Stimulated activated CD8-positive, alpha-beta memory T cell treated with anti-CD3 and anti-CD28 coated beads, Interleukin-4, amount 100 ng/mL, for 24 hours (primary cell): ENCODE measurements at places on chromosomes 3 and 15.

GRCh38 chr3:39467394-39468107 lies at the start of gene MOBP:
Gene MOBP, plus strand, starts transcription at chr3:39467680. Its CDS starts 34,390 bp downstream, at chr3:39502070.
- DNase-seq, result no peak

DNA sequence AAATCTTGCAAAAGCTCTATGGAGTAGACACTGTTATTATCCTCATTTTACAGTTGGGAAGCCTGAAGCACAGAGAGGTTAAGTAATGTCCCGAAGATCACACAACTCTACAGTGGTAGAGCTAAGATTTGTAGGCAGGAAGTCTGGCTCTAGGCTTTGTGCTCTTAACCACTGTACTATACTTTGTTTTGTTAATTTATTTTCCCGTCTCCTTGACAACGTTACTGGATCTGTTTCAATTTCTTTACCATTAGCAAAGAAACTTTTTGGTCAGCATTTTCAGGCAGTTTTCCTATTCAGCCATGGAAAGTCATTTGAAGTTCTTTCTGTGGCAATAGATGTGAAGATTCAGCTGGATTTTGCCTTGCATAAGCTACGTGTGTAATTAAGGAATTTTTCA lies 51.7 kb downstream of the OTOL1 start:
- no peak for DNase-seq

- no peak for DNase-seq
These were observed 92.9 kb downstream of the NCEH1 start for GRCh38 chr3:172617976-172618375.

GRCh38 chr3:99145031-99145430 lies 243.5 kb upstream of the DCBLD2 start:
- DNase-seq, result no peak

DNA sequence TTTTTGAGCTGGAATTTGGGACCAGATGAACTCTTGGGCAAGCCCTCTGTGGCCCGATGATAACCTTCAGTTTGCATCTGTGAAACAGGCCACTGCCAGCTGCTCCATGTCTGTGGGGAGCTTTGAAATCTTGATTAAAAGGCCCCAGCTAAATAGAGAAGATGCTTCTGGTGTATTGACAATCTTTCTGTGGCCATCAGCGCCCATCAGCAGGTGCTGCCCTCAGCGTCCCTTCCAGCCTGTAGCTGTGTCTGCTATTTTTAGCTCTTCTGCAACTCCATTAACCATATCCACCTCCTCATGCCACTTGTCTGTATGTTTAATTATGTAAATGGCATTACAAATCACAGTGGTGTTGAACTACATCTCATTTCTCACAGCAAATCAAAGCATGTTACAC lies 54.0 kb downstream of the CHCHD6 start:
- DNase-seq, result no peak

GRCh38 chr15:90382320-90382719 lies 5.7 kb upstream of the IQGAP1 start:
- DNase-seq, result no peak

DNA sequence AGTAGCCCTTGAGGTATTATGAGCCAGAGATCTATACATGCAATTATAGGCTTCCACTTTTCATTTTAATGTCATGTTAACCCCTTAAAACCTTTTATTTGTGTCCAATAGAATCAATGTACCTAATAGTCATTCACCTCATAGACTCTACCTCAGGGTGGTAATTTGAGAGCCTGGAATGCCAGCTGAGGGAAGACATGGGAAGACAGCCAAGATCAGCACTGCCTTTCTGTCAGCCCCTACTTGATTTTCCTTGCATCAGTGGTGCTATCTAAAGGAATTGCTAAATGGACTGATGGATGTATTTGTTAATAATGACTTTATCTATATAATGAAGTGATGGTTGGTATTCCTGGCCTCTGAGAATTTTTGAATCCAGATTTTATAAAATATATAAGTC lies 113.3 kb upstream of the GBE1 start:
- DNase-seq, result no peak

DNA sequence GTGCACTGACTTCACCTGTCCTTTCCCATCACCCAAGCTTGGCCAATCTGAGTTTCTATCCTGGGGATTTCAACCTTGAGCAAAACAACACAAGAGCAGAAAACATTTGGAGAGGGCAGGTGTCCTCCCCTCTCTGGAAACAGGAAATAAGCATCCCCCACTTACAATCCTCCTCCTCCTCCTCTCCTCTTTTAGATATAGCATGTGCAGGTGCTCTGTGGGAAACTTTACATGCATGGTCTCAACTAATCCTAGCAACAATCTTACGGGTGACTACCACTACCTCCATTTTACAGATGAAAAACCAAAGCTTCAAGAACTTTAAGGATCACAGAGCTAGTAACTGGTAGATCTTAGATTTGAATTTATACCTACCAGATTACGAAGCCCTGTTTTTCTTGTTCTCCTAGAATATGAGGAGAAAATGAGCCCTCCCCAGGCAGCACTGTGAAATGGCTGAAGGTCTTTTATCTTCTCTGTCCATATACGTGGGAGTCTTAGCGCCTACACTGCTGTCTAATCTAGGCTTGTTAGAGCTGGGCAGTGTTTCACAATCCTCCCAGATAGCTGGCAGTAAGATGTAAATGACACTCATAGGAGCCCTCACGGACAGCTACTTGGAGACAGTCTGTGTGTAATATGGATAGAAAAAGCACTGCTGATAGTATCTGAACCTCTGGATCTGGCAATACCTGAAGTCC lies 301.2 kb upstream of the PROK2 start:
- no peak for DNase-seq

GRCh38 chr15:100335335-100335999 lies 6.3 kb downstream of the ADAMTS17 start:
- DNase-seq, result no peak

- DNase-seq, result no peak
These were observed 449.4 kb upstream of the PROK2 start for GRCh38 chr3:72234391-72234790.

DNA sequence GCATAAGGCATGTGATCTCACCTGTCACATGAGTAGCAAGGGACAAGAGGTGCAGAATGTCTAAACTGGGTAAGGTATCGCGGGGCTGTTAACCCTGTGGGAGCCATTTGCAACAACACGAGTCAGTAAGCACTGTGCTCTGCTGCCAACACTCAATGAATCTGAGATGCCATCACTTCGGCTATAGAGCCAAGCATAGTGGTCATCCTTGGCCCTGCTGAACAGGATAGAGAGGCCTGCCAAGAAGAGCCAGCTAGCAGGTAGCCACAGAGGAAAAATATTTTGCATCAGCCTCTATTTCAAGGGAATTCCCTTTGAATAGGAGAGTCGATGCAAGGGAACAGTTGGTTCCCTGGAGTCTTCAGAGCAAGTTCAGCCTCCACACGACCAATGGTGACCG lies 137.8 kb downstream of the NTRK3 start:
- DNase-seq, result no peak

DNA sequence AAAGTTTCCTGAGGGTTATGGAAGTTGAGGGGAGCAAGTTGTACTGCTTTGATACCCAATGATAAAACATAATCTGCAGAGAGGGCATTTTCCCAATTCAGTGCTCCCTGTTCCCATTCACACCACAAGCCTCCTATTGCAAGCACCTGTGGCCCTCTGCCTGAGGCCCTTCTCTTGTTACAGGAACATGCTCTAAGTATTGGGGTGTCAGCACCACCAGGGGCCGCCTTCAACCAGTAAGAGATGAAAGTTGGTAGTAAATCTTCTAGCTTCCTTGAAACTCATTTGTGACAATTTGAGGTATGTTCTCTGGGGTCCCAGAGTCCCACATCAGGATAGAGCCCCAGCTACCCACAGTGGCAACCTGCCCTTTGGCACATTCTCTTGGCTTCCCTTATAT lies 265.4 kb upstream of the ARHGEF26 start:
- DNase-seq, result no peak

DNA sequence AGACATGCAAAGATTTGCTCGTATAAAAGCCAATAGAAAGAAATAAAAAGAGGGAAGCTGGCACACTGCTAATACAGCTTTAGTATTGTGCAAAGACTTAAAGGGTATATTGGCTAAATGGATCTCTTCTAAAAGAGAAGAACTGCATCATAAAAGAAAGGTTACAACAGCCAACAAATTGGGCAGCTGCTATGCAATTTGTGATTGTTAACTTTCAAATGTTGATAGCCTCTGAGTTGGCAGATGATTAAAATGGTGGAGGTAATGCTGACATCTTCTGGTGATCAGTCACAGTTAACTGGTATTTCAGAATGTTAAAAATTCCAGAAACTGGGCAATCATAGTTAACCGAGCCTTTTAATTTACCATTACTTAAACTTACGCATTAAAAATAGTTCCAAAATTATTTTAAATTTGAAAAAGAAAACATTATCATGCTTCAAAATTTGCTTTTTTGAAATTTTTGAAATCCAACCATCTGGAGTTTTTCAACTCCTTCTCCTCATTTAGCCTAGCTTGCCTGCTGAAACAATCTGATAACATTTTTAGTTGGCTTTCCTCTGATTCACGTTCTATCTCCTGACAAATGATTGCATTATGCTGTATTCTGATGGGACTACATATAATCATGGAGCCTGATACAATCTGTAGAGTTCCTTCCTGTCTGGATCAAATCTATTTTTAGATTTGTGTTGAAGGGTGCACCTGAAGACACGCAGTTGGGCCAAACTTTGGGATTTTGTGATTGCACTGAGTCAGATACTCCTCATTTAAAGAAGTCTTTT lies 144.0 kb upstream of the PDZRN3 start:
- no peak for DNase-seq

DNA sequence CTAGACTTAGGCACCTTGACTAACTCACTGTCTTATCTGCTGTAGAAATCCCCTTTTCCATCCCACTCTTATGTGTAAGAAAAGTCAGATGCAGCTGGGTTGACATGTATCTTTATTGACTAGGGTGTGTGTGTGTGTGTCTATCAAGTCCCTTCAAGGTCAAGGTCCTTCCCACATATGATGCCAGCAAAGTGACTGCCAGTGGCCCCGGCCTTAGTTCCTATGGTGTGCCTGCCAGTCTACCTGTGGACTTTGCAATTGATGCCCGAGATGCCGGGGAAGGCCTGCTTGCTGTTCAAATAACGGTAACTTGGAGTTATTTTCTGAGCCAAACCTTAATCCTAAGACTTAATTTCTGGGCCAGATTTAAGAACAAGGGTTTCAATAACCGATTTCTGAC lies 76.3 kb downstream of the DNASE1L3 start:
- DNase-seq, result no peak

DNA sequence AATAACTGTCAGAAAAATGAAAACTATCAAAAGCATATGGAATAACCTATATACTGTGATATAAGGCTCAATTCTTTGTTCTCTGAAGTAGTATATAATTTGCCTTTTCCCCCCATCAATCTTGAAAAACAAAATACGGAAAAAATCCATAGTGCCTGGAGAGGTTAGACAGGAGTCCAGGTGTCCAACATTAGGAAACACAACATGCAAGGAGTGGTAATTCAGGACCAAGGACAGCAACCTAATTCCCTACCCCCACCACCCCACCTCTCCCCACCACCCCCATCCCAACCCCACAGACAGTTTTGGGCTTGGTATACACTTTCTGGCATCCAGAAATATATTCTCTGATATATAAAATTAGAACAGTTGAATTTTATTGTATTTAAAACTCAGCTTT lies 55.1 kb upstream of the SLC25A26 start:
- no peak for DNase-seq

GRCh38 chr3:44259404-44259803 lies 17.7 kb downstream of the TOPAZ1 start:
- DNase-seq, result no peak

DNA sequence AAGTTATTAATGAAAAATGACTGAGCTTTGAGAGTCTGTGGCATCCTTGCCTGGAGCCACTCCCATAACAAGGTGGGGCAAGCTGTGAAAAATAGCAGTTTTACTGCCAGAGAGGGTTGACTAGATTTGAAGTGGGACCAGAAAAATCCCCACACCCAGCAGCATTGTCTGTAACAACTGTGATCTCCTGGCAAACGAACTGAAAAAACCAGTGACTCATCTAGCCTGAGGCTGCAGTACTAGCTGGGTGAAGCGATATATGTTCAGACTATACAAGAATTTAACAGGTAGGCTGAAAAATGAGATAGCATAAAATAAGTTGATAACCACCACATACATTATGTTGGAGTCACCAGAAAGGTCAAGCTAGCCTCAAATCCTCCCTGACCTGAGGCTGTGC lies 64.0 kb downstream of the DPH6 start:
- no peak for DNase-seq

DNA sequence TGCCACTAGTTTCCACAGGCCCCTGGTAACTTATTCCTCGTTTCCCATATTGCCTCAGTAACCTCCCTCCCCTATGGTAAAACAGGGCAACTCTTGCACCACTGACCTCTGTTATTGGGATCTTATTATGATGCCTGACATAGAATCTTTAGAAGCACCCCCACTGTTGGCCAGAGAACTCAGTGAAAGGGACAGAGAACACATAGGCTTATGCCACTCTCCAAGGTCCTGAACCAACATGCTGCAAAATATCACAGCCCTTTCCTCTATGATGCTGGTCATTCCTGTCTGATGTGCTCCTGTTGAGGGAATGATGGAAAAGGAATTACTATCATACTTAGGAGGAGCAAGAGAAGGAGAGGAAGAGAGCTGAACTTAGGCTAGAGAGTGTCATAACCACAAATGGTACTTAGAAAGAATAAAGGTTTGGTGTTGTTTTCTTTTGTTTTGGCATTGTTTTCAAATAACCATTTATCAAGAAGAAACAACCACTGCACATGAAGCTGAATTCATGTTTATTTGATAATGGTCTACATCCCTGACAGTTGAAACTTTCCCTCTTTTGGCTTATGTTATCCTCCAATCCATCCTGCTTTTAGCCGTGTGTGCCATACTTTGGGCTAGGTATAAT lies 330.2 kb downstream of the EPHB1 start:
- no peak for DNase-seq

DNA sequence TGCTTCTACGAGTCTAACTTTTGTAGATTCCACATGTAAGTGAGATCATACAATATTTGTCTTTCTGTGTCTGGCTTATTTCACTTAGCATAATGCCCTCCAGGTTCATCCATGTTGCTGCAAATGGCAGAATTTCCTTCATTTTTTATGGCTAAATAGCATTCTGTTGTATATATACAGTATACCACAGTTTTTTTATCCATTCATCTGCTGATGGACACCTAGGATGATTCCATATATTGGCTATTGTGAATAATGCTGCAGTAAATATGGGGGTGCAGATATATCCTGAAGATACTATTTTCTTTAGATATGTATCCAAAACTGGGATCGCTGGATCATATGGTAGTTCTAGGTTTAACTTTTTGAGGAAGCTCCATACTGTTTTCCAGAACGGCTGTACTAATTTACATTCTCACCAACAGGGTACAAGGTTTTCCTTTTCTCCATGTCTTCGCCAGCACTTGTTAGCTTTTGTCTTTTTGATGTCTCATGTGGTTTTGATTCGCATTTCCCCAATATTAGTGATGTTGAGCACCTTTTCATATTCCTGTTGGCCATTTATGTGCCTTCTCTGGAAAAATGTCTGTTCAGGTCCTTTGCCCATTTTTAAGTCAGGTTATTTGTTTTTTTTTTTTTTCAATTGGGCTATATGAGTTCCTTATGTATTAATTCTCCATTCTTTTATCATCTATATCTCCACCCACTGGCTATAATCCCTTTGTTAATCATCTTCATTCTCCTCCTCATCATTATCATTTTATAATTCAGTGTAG lies 26.9 kb downstream of the CHCHD4 start:
- DNase-seq, result no peak
